ENCODE measurements at places on chromosomes 2 and 18.
A peak's percentile ranks its signal among the peaks of the same experiment; 100 is the strongest.

DNA sequence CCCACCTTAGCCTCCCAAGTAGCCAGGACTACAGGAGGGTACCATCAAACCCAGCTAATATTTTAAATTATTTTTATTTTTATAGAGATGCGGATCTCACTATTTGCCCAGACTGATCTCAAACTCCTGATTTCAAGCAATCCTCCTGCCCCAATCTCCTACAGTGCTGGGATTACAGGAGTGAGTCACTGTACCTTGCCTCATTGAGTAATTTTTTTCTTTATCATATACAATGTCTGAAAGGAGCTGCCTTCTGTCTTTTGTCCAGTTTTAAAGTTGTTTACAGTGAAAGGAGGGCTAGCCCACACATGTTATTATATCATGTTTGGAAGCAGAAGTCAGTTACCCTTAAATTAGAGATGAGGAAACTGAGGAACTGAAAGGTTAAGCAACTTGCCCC lies 32.5 kb downstream of the PRKRA start:
- DNase-seq = no peak

GRCh38 chr18:69626171-69626570 lies 225.5 kb downstream of the DOK6 start:
- DNase-seq = no peak

DNA sequence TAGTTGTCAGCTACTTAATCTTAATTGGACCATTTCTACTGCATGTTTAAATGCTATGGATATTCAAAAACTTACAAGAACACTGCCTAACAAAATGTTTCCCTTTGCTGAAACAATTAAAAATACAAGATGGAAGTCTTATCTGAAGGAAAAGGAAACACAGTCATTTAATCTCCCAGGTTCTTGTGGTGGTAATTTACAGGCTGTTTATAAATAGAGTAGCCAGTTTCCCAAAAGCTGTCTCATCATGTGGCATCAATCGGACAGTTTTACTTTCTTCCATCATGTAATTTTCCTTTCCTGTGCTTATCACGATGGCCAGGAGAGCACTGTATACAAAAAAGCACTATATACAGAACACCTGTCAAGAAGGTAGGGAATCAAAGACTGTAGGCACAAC lies 368.1 kb downstream of the ZEB2 start:
- DNase-seq = no peak

DNA sequence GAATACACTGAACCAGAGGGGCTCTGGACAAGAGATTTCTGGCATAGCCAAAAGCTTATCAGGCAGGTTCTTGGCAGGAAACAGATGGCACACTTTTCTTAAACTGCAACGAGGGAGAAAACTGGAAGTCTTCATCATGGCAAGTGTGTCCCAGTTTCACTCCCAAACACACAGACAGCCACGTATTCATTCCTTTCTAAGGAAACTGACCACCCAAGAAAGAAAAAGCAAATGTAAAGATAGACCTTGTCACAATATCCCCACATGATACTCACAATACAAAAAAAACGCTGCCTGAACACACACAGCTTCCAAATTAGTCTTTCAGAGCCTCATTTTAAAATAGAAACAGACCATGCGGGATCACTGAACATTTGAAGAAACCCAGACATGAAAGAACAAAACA lies 40.6 kb upstream of the RTTN start:
- DNase-seq = no peak

GRCh38 chr2:223633656-223634055 lies 31.5 kb upstream of the SCG2 start:
- DNase-seq = no peak

DNA sequence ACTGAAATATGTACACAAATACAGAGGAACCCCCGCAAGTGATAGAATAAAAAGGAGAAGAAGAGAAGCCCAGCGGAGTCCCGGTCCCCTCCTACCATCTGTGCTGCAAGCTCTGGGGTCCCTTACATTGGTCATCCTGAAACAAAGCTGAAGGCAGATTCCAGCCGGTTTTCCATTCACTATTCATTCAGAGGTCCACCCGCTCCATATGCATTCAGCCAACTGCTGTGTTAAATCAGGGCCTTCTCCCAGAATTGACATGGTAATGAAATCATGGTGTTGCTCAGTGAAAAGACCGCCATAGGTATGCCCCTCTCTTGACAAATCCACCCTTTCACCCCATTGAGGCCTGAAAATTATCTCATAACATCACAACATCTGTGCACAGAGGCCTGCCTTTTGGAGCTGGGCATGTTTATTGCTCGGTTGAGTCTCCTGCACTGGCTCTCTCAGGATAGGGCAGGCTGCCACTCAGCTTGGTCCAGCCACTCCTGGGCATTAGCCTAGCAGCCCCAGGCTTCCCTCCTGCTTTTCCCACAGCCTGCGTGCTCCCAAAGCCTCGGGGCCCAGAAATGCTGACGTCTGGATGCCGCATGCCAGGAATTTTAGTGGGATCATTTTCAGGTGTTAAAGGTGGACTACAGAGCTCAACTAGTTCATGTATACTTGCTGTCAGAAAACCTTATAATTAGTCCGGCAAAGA lies 39.3 kb upstream of the ID2 start:
- no peak for DNase-seq

DNA sequence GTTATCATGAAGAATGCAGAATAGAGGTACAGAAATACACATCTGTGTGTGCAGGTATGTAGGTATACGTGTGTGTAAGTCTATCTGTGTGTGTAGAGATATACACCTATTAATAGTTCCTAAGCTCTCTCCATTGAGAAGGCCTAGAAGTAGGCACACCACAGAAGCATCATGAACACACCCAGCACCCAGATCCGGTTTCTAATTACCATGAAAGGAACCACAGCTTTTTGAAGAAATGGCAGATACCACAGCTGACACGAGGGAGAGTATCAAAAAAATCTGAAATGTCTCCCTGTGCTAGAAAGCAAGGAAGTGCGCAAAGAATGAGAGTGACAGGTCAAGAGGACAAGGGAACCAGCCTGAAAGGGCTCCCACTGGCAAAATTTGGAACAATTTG lies 27.7 kb upstream of the AP1S3 start:
- DNase-seq = peak; percentile 30

- DNase-seq = no peak
Measured at GRCh38 chr2:148726228-148726627, 81.7 kb downstream of the EPC2 start.

GRCh38 chr2:143171817-143172216 lies 42.6 kb downstream of the ARHGAP15 start:
- DNase-seq = no peak

DNA sequence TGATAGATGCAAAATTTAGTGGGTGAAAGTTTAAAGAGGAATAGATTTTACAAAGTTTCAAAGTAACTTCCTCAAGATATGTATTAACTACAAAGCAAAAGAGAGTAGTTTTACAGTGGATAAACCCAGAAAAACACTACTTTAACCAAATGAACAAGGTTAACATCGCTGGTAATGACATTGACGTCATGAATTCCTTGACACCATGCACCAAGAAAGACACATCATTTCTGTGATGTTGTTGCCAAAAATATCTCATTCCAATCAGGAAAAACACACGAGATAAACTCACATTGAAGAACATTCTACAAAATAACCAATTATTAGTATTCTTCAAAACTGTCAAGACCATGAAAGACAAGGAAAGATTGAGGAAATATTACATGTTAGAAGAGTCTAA lies 605.6 kb upstream of the SETBP1 start:
- DNase-seq = no peak

DNA sequence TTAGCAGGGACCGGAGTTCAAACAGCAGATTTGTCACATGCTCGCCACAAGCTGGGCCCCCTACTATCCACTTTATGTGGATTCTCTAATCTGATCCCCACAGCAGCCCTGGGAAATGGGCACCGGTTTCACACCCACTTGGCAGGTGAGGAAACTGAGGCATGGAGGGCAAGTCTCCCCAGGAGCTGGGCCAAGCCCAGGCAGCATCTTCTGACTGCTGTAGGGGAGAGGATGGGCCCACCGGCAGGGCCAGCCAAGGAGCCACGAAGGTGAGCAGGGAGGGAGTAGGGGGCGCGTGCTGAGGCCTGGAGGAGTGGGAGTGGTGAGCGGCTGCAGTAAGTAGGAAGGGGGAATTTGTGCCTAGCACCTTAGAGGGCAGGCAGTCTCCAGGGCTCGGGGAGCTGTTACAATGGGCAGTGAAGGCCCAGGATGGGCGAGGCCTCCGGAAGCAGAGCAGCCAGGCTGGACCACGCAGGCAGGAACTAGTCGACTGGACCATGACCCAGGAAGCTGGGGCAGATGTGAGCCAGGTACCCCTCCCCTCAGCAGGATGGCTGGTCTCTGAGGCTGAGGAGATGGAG lies 37.1 kb downstream of the COA5 start:
- DNase-seq = no peak

GRCh38 chr2:167537743-167538142 lies 649.5 kb downstream of the XIRP2 start:
- no peak for DNase-seq

DNA sequence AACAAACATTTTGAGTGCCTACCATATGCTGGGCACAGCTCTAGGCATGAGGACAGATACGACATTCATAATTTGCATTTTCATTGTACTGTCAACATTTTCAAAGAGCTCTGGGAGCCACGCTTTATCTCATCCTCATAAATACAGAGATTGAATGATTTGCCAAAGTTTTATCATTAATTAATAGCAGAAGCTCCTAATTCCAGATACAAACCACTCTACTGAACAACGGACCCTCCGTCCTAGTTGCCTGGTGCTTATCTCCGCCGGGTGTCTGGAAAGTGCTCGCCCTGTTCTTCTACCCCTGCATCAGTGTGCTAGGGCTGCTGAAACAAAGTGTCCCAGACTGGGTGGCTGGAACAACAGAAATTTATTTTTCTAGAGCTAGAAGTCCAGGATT lies 23.8 kb downstream of the SERTAD2 start:
- DNase-seq = no peak

DNA sequence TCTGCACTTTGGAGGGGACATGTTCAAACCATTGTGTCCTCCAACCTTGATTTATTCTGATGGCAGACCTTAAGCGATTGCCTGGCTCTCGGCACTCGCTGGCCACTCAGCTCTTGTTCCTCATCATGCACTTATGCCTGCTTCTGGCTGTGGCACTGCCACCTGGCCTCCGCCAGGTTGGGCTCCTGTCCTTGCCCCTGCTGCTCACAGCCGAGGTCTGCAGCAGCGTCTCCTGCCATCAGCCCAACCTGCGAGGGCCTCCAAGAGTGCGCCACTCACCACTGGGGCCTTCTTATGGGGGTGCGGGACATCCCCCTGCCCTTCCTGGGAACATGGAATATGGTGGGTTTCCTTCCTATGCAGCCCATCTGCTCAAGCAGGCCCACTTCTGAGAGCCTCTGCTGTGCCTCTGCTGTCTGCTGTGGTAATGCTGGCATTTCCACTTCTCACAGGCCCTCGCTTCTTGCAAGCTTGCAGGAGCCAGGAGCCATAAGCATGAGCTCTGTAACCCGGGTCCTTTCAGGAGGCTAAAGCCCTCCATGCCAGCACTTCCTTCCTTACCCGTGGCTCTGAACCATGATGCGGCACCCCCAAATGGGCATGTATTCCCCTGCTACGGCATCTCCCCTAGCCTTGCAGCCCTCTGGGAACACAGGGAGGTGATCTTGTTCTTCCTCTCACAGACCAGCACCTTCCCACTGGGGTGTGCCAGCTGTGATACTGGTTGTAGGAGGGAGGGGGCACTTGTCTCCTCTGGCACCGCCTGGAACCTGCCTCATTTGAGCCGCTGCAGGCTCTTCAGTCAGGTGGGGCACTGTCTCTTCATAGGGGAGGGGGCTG lies 58.6 kb upstream of the HS6ST1 start:
- DNase-seq = no peak

DNA sequence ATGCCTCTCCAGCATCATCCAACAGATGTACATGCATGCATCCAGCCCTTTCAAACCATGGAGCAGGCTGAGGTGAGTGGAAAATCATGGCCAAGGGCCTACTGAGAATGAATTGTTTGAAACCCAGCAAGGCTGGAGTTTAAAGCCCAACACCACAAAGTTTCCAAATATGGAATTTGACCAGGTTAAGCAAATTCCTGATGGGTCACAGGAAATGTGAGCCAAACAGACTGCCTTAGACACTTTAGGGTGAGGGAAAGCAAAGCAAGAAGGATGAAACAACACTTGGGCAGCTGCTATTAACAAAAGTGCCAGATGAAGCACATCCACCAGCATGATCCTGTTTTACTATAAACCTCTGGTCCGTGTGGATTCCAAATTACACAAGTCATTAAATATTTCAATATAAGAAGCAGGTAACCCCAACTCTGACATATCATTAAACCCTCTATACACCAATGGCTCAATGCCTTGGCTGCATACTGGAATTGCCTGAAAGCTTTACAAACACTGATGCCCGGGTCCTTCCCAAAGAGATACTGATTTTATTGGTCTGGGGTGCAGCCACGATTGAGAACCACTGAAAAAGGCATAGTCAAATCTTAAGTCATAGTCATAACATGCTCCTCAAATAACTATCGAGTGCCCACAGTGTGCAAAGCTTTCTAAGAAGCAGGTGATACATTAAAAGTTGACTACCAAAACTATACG lies 9.1 kb downstream of the KLF7 start:
- DNase-seq = no peak

- no peak for DNase-seq
Measured at GRCh38 chr18:8662560-8663255, 42.6 kb upstream of the MTCL1 start.

DNA sequence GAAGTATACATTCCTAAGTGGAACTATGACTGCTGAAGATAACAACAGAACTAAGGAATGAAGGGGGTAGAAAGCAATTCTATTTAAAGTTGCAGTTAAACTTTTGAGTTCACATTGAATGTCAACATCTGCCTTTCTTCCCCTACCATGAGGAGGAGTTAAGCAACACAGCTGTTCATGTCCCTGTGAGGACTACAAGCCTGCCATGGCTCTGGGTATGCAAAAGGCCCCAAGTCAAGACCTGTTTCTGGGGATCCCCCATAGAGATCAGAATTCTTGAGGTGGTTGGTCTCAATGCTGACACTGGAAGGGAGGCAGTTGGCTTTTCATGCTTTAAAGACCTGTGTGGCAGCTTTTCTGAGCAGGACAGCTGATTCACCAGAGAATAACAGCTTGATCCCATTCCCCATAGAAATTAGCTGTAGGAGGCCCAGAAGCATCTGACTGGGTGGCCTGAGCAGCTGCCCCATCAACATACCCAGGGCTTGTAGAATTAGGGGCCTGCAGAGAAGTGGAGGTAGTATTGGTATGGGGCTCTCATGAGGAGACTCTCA lies 131.0 kb downstream of the SETBP1 start:
- no peak for DNase-seq

Data from CD4-positive, alpha-beta T cell treated with Interleukin-15 for 4 hours (primary cell).